ENCODE measurements at places on chromosomes 7 and 10. TPM values are rescaled to one million over a fixed set of nuclear protein-coding genes. Genes with fewer than 3 reads are reported as not detected.

GRCh38 chr7:134593530-134594392, 44.9 kb downstream of the AKR1B15 start:
- DNase-seq: no peak

- no peak for DNase-seq
These were observed 68.5 kb upstream of the SVIL start for GRCh38 chr10:29703271-29703670.

- no peak for DNase-seq
These were observed 108.3 kb upstream of the DPP6 start for GRCh38 chr7:153943861-153944260.

- DNase-seq: no peak
These were observed 675 bp downstream of the ABRAXAS2 start for GRCh38 chr10:124802313-124802675.

DNA sequence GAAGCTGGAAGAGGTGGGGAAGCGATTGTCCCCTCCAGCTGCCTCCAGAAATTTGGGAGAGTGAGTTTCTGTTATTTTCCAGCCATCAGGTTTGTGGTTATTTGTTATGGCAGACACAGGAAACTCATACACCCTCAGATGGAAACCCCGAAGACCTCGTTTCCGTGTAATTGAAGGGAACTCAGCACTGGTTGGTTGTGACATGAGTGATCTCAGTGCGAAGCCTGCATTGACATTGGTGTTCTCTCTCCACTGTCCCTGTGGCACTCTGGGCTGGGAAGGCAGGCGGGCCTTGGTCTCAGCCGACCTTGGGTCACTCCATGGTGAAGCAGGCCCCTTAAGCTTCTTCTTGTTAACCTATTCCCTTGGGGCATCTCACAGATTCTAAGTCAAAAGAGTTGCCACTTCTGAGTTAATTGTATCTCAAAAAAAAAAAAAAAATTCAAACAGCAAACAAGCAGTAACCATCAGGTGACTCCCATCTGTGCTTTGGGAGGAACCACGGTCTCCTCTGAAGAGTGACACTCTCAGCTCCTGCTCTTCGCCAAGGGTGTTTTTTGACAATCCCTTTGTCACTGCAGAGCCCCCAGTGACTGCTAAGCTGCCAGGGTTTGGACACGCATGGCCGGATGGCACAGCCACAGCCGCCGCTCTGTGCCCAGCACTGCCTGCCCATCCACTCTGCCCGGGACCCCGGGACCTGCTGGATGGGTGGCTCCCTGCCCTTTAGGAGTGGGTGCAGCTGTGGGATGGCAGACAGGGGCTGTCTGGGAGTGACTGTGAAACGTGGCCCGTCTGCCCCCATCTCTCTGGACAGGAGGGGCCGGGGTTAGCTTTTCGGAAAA, 233.6 kb downstream of the PRPF18 start:
- DNase-seq: no peak

DNA sequence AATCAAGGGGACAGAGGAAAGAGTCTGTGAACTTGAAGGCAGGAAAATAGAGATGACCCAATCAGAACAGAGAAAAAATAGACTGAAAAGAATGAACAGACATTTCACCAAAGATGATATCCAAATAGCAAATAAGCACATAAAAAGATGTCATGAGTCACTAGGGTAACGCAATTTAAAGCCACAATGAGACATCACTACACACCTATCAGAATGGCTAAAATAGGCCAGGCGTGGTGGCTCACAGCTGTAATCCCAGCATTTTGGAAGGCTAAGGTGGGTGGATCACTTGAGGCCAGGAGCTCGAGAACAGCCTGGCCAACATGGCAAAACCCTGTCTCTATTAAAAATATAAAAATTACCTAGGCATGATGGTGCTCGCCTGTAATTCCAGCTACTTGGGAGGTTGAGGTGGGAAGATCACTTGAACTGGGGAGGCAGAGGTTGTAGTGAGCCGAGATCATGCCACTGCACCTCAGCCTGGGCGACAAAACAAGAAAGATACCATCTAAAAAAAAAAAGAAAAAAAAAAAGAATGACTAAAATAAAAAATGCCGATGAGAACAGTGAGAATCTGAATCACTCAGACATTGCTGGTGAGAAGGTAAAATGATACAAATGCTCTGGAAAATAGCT, 100.9 kb downstream of the LHPP start:
- DNase-seq: no peak

DNA sequence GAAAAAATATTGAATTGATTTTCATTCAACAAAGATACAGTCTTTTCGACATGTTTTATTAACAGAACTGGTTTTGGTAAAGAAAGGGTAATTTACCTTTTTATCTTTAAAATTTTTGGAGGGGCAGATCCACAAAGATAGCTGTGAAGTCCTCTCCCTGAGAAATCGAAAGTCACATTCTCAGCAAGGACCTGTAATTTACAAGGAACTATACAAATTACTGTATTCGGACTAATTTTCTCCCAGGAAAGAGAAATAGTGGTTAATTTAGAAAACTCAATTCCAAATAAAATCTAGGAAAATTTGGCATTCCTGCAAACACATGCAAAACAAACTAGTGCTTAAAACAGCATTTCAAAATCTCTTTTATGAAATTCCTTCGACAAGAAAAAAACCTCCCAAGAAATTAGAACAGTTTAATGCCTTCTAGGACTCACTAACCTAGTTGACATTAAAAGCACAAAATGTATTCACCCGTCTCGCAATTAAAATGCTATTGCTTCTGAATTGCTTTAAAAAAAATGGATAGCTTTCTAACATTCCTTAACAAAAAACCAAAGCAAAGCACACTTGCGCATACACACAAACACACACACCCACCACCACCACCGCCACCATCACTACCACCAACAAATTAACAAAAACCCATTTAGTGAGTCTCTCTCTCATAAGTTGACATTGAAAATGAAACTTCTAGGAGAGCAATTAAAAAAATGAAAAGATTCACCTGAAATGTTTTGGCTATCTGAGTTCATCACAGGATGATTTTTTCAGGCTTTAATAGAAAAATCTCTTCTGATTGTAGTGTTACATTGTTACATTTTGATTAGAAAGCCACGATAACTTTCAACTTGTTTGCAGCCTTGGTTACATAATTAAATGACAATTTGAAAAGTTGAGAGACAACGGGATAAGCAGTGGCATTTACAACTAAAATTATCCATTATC, 4.0 kb upstream of the NKX2-3 start:
- DNase-seq: no peak

DNA sequence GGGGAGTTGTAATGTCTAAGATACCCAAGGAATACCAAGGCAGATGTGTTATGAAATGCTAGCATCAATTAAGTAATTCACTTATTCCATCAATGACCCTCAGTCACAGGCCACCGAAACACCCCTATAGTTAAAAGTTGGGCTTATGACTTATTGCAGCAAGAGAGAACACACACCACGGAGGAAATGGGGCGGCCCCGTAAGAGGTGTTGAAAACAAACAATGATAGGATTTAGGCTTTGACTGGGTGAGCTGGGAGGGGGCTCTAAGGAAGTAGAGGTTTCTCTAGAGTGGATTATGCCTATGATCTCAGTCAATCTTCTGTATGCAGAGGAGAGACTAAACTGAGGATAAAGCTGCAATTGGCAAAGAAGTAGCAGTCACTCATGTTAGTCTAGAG, 45.4 kb upstream of the PRKCQ start:
- DNase-seq: no peak

- no peak for DNase-seq
These were observed 8.2 kb downstream of the NKX2-3 start for GRCh38 chr10:99540657-99541531.

GRCh38 chr10:95430231-95430951, 130.8 kb downstream of the SORBS1 start:
- peak; percentile 66 for DNase-seq

DNA sequence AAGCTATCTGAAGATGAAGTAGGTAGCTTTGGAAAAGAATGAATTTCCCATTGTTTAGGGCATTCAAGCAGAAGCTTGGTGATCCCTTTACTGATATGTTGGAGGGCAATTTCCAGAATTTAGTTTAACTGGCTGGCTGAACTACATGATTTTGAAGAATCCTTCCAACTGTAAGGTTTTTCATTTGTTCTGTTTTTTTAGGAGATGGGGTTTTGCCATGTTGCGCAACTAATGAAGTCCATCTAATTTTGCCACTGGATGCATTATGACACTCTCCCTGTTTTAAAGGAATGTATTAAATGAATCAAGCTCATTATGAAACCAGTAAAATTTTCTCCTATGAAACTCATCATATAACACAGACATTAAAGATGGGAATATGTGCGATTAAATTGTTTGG, 6.1 kb upstream of the DDX50 start:
- DNase-seq: no peak

- no peak for DNase-seq
These were observed 142.2 kb upstream of the VWC2 start for GRCh38 chr7:49631071-49631815.

DNA sequence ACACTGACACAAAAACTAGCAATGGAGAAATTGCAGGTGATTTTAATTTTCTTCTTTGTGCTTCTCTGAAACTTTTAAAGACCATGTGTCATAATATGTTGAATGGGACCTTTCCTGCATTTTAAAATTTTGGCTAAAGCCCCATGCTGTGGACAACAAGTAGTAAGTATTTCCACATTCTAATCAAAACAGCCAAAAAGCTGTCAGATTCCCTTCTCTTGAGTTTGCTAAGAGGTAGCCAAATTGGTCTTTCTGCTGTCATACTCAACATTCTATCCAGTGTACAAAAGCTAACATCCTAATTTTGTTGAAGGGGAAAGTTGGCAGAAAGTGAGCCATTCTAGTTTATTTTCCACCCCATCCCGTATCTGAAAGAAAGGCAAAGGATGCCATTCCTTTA, 447.6 kb downstream of the TFEC start:
- DNase-seq: no peak

DNA sequence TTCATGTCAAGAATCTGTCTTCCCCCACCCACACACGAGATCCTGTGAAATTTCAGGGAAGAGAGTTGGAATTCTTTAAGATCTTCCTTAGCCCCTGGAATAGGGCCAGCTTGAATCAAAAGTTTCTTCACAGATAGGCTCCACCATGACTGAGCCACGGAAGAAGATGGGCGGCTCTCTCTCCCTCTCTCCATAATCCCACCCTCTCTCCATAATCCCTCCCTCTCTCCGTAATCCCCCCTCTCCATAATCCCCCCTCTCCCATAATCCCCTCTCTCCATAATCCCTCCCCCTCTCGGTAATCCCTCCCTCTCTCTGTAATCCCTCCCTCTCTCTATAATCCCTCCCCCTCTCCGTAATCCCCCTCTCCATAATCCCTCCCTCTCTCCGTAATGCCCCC, 20.4 kb downstream of the SHH start:
- DNase-seq: no peak

DNA sequence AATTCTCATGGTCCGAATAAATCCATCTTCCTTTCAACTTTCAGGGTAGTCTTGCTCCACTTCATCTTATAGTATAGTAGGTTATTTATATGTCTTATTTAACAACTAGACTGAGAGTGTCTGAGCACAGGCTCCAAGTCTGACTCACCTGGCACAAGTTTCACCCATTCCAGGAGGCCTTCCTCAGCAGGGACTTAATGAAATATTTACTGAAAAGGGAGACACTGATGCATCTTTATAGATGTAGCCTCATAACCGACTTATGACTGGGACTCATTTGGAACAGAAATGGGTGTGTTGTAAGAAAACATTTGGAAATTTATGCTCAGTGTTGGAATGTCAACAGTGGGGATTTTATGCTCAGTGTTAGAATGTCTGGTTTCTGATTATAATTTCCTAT, 59.9 kb downstream of the CH25H start:
- no peak for DNase-seq

DNA sequence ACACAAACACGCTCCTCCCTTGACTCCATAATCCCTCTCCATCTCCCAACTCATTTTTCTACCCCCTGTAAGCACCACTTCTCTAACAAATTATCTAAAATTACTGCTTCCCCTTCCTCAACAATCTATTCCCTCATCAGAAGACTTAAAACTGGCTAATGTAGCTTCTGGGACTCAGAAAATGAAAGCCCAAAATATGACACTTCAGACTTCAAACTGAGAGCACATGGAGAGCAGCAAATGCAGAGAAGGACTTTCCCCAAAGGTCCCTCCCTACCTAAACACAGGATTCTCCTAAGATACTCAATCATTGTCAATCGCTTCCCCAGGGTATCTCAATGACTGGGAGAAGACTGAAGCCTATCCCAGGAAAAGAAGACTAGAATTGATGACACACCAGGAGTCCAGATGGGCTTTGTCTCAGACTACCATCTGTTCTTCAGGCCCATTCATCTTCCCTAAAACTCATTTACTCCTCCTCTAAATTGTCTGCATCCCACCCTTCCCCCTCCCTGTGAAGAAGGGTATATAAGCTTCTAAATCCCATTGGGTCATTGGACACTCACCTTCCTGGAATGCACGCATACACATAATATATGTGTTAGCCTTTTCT, 39.2 kb downstream of the ST8SIA6 start:
- DNase-seq: no peak

DNA sequence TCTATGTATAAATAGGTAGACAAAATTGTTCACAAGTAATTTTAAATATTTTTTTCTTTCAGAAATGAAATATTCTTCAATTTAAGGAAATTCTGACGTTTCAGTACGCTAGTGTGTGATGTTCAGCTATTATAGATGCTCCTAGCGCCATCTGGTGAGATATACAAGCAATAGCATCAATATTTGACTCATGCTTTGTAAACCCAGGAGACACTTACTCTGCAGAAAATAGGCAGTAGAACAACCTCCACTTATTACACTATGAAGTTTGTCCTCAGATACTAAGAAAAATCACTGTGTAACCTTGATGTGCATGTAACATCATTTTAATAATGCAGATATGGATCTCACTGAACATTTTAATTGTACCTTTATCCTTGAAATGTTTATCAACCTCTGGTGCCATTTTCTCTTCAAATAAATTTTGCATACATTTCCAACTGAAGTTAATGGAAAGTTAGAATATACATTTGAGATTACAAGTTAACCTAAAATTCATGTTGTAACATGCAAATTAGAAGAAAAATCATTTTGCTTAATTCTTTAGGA, 151.5 kb upstream of the FAM3C start:
- DNase-seq: peak; percentile 44

- DNase-seq: no peak
These were observed 243.6 kb upstream of the RHOBTB1 start for GRCh38 chr10:61187601-61188000.

DNA sequence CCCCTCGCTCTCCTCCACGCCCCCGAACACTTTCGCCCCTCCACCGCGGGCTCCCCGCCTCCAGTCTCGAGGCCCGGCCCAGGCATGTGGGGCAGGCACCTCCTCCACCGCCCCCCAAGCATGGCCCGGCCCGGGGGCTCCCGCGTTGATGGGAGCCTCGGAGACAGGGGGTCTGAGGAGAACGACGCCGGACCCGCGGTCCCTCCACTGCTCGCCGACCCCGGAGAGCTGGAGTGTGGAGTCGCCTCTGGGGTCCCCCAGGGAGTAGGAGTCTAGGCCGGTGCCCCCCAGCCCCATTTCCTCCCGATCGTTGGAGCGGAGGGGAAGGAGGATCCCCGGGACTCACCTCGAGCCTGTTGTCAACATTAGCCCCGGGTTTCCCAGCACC, 206 bp downstream of the UPF2 start:
- no peak for DNase-seq

The SFTPA1 gene
- polyA plus RNA-seq: not detected

The PNLIPRP2 gene
- polyA plus RNA-seq: not detected

The TBATA gene
- not detected for polyA plus RNA-seq

The SFRP5 gene
- 0.07 TPM for polyA plus RNA-seq

The GNG11 gene
- 38.1 TPM for polyA plus RNA-seq

The RBP3 gene
- 0.10 TPM for polyA plus RNA-seq

The FAM237B gene
- 1.1 TPM for polyA plus RNA-seq

The AIFM2 gene
- polyA plus RNA-seq: 6.6 TPM

The C7orf57 gene
- 0.95 TPM for polyA plus RNA-seq

The ZPBP gene
- 0.90 TPM for polyA plus RNA-seq

The SLC13A1 gene
- polyA plus RNA-seq: 33.5 TPM
